ENCODE measurements at places on chromosomes 3 and 15.

- no peak for DNase-seq
Measured at GRCh38 chr15:60660290-60661051, 181.5 kb upstream of the ICE2 start.

DNA sequence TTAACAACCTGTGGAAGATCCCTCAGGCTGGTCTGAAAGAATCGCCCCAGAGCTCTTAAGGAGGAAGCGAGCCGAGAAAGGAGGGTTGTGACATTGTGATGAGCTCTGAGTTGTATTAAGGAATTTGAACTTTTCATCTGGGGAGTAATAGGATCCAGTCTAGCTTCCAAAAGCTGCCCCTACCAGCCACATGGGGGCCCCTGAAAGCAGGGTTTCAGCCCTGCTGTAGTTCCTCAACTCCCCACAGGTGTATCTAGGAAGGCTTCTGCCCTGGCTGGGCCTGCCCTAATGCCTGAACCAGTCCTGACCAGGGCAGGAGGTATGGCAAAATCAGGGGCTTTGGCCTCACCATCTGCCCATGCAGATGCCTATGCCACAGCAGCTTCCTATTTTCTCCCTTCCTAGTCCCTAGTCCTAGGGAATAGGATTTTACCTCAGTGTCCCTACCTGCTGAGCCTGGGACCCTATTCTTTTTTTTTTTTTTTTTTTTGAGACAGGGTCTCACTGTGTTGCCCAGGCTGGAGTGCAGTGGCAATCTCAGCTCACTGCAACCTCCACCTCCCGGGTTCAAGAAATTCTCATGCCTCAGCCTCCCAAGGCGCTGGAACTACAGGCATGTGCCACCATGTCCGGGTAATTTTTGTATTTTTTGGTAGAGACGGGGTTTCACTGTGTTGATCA lies 5.0 kb upstream of the AP3S2 start:
- peak; percentile 16 for DNase-seq

DNA sequence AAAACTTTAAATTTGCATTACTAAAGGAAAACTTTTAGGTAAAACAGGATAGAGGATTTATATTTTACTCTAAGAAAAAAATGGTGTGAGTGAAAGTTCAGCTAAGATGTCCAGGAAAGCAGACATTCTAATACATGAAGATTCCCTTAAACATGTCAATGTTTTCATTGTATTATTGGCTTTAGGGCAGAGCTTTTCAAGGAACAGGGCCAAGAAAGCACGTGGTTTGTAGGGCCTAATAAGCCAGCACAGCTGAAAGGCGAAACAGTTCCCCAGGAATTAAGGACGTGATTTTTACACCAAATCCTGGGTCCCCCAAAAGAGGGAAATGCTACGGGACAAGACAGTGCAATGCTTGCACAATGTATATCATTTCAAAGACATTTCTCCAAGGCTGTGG lies 48.6 kb upstream of the MKRN3 start:
- DNase-seq, result no peak

- no peak for DNase-seq
Measured at GRCh38 chr3:108602935-108603294, 13.4 kb downstream of the DZIP3 start.

DNA sequence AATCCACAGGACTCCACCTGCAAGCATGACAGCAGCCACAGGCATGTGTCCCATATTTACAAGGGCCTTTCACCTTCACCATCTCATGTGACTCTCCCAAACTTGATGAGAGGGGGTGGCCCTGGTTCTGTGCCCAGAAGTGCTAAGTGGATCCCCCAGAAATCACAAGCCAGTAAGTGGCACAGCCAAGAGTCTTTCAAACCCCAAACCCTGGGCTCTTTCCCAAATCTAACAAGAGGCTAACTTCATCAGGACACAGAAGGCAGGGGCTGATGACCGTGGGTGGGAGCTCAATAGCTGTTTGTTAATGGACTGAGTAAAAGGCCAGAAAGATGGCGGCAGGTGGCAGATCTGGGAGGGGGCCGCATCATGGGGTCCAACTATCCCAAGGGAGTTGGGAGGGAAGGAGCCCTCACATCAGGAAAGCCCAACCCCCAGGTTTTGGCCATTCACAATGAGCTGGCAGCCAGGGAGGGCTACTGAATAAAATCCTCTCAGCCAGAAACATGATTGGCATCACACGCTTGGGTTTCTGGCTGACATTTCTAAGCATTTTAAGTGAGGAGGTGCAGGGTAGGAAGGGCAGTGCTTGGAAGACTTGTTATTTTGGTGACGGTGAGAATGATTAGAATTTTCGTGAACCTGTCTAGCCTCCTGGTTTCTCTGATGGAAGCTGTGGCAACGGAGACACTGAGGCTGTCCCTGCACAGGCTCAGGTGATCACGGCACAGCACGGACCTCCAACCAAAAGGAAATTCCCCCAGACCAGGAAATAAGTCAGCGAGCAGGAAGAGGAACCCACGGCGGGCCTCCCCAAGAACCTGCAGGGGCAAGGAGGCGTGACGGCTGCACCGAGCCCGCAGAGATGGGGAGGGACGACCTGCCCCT lies 109.3 kb downstream of the OXNAD1 start:
- no peak for DNase-seq

GRCh38 chr3:43620831-43621655 lies 768 bp downstream of the ANO10 start:
- no peak for DNase-seq

- DNase-seq, result no peak
Measured at GRCh38 chr15:66617137-66618090, 51.6 kb upstream of the LCTL start.

GRCh38 chr3:99774467-99774866 lies 43.2 kb upstream of the CMSS1 start:
- DNase-seq, result no peak

DNA sequence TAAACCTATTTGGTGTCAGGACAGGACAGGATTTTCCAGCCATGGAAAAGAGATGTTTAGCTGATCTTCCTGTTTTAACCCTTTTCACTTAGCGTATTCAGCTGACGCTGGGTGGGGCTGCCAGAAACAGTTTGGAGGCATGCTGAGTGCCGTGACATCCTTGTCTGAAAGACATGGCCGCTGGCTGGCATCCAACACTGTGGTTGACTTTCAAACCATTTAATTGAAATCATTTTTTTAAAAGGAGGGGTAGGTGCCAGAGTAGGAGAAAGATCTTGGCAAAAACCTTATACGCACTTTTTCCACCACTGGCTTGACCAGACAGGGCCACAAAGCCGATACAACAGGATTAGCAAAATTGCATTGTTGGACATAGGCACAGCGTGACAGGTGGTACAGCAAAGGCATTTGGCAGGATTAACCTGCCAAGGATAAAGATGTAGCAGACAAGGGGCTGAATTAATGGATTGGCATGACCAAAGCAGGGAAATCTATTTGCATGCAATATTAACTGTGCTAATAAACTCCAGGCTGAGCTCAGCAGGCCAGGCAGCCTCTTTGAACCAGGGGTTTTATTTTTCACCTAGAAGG lies 131.8 kb upstream of the TOPAZ1 start:
- DNase-seq, result no peak

DNA sequence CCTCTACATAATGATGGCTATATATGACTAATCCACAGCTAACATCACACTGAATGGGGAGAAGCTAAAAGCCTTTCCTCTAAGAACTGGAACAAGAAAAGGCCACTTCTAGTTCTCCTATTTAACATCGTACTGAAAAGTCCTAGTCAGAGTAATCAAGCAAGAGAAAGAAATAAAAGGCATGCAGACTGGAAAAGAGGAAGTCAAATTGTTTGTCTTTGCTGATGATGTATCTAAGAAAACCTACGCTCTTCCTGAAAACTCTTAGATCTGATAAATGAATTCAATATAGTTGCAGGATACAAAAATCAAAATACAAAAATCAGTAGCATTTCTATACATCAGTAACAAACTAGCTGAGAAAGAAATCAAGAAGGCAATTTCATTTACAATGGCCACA lies 116.9 kb downstream of the TP63 start:
- no peak for DNase-seq

DNA sequence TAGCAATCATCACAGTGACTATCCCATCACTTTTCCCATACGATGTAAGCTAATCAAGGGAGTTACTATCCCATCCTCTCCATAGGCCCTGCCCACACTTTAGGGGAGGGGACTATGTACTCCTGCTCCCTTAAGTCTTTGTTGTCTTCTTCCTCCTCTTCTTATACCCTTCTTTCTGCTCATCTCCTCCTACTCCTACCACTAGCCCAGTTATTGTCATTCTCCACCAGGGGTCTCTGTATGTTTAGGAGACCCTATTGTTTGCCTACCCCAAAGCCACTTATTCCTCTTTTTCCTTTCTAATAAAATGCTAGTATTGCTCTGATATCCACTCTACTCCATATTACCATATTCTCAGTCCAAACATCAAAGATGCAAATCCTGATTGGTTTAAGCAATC lies 27.8 kb downstream of the STAC start:
- DNase-seq, result no peak

DNA sequence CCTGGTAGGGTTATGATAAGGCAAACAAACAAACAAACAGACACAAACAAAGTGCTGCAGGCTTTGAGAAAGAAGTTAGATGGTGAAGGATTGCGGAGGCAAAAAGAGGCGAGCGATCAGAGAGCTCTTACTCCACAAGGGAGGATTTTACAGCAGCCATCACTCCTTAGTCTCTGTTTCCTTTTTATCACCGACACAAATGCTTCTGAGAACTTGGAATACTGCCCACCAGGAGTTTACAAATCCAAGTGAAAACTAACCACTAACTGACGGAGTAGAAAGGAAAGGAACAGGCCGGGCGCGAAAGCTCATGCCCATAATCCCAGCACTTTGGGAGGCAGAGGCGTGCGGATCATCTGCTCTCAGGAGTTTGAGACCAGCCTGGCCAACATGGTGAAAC lies 35.6 kb upstream of the GPR160 start:
- DNase-seq, result no peak

- no peak for DNase-seq
Measured at GRCh38 chr3:129794311-129795185, 99.0 kb downstream of the TMCC1 start.

DNA sequence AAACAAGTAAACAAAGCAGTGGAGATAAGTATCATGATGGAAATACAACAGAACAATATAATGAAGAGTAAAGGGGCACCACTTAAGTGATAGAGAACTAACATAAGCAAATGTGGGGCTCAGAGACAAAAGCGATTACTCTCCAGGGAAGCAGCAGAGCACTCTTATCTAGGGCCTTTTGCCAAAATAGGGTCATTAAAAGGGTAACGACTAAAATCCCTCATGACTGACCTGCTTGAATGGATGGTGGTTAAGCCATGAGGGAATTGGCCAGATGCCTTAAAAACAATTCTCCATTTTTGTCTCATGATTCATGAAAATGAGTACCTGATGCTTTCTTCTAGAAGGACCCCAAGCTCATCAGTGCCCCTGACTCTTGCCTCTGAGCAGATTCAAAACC lies 3.2 kb upstream of the SLC7A14 start:
- no peak for DNase-seq

GRCh38 chr3:10007126-10007782 lies 19.0 kb upstream of the FANCD2 start:
- no peak for DNase-seq

DNA sequence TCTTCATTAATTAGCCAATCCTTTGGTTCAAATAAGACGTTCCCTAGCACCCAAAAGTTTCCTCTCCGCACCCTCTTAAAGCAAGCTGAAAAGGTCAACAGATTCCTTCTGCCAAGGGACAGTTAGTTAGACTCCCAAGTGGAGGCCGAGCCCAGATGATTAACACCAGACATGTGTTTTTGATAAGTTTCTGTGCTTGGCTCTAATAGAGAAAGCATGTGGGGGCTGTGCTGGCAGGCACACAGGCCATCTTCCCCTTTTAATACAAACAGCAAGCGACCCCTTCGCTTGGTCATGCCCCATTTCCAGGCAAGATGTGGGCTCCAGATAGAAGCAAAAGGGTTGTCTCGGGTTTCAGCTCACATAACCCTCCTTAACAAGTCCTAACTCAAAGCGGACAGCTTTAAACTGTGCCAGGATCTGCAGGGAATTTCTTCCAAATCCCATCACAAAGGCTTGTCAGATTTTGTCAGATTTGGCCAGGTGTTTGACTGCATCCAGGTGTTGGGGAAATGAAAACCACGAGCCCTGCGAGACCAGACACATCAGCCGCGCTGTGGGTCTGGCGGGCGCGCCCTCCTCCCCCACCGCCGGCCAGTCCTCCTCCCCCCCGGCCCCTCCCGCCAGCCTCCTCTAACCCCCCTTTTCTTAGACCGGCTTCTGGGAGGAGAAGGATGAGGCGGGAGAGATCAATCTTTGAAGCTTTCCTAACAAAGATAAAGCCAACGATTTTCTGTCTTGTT lies 3.3 kb downstream of the HES1 start:
- no peak for DNase-seq

GRCh38 chr3:188417271-188417696 lies 263.3 kb downstream of the LPP start:
- no peak for DNase-seq

DNA sequence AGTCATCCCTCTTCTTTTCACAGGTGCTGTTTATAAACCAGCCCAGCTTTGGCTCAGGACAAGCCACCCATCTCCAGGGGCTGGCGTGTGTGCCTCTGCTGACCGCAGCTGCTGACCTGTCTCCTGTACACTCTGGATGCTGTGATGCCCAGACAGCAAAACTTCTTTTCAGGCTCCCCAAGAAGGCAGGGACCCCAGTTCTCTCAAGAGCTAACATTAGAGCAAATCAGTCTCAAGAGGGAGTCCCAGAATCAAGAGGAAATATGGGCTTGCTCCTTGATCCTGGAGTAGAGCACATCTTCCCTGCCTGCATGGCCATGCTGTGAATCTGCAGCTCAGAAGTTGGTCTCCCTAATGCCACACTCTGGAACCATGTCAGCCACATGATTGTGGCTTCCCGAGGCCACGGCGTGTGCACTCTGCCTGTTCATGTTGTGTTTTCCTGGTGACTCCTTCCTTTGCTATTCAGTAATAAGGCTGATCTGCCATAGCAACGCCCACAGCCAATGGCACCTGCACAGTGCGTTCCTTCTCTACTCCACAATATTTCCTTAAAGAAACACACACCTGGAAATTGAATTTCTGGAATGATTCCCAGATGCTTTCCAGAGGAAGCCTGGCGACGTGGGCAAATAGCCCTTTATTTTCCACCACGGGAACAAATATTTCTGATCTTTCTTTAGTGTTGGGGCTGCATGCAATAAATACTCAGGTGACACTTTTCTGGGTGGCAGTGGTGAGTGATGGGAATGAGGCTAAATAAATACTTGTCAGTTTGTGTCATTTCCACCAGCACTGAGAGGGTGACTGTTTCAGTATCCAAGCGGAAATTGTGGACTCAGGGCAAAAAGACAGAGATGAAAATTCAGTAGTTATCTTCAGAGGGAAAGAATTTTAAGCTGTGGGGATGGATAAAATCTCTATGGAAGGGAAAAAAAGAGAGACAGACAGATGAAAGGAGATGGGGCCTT lies 21.9 kb upstream of the THSD4 start:
- DNase-seq, result no peak

Data from activated T-helper 9 cell treated with anti-CD3 and anti-CD28 coated beads, Interleukin-2, amount 50 U/mL, for 16 hours (primary cell).